ENCODE measurements at places on chromosomes 11 and 22.

GRCh38 chr11:10459029-10459970 is 4.2 kb downstream of the AMPD3 start:
- DNase-seq = peak; percentile 68

GRCh38 chr22:19199479-19199878 is 20.9 kb upstream of the SLC25A1 start:
- no peak for DNase-seq

DNA sequence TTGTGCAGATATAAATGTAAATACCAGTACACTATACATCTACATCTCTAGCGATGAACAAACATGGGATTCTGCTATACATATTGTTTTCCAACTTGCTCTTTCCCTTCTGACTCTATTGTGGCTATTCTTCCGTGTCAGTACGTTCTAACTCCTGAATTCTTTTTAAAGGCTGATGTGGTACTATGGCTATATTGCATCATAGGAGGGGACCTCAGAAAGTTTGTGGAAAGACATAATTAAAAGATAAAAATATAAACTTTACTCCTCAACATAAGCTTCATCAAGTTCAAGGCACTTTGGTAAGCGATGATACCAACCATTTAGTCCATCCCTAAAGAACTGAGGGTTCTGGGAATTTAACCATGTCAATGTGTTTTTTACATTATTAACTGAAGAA is 72.8 kb downstream of the LDLRAD3 start:
- no peak for DNase-seq

- DNase-seq = no peak
Measured at GRCh38 chr11:59187587-59187986, 15.7 kb downstream of the DTX4 start.

DNA sequence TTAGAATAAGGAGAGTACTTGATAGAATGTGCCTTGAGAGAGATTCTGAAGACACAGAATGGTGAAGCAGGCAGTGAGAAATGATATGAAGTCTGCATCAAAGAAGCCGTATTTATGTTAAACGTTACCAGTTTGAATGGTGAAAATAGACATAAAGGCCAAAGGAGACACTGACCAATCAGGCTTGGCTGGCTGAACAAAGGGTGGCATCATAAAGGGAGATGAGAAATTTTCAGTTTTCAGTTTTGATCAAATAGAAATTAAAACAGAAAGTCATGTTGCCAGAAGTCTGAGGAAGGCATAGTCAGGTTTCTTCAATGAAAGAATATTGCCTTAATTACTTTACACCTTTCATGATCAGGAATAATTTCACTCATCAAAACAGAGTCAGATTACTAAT is 6.6 kb downstream of the OR51F1 start:
- no peak for DNase-seq

DNA sequence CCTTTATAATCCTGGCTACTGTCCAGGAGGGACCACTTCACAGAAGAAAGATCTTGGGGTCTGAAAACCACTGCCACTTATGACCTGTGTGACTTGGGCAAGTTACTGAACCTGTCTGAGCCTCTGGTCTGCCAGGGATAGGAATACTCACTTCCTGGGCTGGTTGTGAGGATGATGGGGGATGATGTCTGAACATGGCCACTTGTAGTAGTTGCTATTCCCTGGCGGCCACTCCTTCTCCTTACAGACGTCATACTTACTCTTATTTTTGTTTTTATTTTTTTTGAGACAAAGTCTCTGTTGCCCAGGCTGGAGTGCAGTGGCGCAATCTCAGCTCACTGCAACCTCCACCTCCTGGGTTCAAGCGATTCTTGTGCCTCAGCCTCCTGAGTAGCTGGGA is 26.1 kb downstream of the CD82 start:
- DNase-seq = no peak

DNA sequence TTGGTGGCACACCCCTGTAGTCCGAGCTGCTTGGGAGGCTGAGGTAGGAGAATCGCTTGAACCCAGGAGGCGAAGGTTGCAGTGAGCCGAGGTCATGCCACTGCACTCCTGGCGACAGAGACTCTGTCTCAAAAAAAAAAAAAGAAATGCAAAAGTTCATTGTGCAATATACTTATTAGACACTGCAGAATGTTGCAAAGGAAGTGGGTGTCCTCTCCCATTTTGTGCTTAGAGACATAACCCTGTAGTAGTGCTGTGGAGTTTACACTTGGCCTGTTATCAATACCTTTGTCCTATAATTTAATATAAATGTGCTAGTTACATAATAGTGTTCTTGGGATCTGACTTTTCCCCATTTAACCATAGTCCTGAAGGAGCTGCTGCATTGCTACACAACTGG is 9.4 kb downstream of the BCL2L13 start:
- no peak for DNase-seq

DNA sequence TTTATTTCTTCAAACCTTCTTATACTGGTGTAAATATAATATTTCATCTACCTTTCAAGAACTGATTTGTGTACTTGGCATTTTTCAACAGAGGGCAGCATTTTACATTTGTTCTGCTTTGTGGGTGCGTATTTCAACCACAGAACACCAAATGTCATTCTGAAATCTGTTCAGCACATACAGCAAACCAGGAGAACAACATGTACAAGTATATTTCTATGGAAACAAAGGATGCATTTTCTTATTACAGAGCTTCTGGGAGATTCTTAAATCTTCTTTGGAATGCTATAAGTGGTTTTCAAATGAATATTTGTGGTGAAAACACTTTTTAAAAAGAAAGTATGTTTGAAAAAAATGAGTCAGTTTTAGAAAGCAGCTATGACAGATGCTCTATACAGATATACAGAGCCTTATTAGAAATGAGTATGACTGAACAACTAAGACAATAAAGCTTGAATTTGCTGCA is 946.0 kb downstream of the FAM181B start:
- no peak for DNase-seq

DNA sequence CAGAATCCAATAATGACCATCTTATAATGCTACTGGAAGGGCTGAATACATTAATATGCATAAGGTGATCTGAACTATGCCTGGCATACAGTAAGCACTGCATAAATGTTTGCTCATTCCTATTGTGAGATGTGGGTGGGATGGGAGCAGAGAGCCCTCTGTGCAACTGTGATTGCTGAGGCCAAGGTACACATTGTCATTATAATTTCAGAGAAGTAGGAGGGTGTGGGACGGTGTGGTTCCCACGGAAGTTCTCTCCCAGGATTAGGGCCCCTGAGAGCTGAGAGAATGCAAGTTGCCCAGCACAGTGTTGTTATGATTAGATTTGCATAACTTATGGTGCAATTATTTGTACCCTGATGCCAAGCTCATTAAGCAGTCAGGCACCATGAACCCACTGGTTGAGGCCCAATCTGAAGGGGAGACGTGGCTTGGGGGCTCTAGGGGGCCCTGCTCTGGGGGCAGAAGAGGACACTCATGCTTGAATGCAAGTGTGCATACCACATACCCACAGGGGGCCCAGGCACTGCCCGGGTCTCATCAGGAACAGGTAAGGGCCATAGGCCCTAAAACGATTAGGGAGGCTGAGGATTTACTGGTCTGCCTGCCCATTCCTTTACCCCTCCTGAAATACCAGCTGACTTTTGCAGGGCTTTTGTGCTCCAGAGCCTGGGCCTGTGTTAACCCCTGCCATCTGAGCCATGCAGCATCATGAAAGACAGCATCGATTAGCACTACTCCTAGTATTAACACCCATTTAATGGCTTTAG is 72.8 kb downstream of the THAP12 start:
- DNase-seq = no peak
